GM12892 (cell line): ENCODE measurements at places on chromosomes 12 and 14.

DNA sequence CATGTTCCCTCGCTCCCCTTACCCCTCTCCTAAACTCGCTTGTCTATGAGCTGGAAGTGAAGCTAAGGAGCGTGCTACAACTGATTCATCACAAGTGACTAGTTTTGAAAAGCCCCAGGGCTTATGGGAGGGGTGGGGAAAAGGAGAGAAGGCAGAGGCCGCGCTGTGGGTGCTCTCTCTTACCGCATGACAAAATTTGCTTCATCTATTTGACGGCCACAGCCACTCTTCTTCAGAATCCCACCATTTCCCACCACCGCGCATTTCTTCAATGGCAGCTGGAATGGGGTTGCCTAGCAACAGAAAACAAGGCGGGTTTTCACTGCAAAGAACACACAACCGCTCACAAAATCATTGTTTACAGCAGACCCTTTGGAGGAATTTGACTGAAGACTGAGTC, 79.4 kb downstream of the ST8SIA1 start:
- DNase-seq: no peak

GRCh38 chr14:36300337-36300736, 20.1 kb downstream of the MBIP start:
- no peak for DNase-seq

- no peak for DNase-seq
These were observed 54.1 kb downstream of the BEGAIN start for GRCh38 chr14:100532906-100533655.

- no peak for DNase-seq
These were observed 80.8 kb downstream of the BHLHE41 start for GRCh38 chr12:26044007-26044394.

DNA sequence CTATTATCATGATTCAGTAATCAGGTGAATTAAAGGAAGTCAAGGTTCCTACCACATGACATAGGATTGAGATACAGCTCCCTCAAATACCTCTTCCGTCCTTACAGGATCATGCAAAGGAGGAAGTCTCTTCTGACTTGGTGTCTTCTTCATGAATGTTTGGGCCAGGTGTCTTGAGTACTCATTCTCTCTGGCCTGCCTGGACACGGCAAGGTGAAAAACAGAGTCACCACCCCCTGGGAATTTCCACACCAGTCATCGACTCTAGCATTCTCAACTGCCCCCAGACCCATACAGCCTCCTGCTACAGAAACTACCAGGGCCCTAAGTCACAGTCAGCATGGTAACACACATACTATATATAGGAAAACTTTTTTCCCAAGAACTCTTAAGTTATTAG, 44.9 kb upstream of the LTBP2 start:
- no peak for DNase-seq

GRCh38 chr14:61927060-61927459, 164.8 kb downstream of the SNAPC1 start:
- no peak for DNase-seq

- no peak for DNase-seq
These were observed 167.9 kb downstream of the PAX9 start for GRCh38 chr14:36829547-36829946.

GRCh38 chr12:103668520-103668919, 81.4 kb downstream of the STAB2 start:
- no peak for DNase-seq

DNA sequence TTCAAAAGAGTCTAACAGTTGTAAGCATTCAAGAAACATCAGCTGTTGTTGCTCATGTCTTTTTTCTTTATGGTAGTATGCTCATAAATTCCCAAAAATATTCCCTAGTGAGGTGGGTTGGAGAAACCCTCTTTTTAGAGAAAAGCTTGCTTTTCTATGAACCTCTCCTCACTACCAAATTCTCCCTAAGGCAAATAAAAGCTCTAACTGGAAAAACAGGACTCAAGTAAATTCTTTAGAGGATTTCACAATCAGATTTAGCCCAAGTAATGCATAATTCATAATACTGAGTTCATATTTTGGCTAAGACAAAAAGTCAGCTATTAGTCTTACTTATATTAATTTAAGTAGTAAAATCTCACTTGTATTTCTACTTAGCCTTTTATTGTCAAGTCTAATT, 59.1 kb downstream of the DIO2 start:
- DNase-seq: no peak

DNA sequence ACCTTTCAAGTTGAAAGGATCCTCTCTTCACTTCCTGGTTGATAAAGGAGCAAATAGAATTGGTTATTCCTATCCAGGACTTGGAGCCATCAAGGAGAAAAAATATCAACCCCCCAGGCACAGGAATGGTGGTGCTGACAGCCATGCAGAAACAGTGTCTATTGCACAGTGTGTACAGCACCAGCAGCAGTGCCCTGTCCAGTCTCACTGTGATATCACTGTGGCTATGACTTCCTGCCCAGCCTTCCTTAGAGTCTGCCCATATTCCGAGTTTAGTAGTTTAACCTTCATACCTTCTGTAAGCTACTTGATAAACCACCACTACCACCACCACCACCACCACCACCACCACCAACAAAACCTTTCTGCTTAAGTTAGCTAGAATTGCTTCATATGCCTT, 45.1 kb upstream of the FERMT2 start:
- DNase-seq: no peak

GRCh38 chr14:63180011-63180410, 24.2 kb upstream of the RHOJ start:
- no peak for DNase-seq

DNA sequence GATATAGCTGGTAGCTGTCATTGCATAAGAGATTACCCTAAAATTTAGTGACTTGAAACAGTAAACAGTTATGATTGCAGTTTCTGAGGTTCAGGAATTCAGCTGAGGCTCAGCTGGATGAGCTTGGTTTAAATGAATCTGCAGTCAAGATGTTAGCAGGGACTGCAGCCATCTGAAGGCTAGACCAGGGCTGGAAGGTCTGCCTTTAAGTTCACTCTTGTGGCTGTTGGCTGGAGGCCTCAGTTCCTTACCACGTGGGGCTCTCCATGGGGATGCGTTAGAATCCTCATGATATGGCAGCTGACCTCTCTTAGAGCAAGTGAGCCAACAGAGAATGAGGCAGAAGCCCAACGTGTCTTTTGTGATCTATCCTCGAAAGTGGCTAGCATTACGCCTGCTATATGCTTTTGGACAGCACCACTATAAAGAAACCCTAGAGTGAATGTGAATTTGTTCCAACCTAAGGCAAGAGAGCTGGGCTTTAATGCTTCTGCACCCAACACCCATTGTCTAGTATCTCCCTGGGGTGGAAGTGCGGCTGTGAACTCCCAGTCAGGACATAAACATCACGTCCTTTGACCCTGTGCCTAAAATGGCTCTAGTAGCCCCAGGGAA, 26.0 kb downstream of the HSPB8 start:
- no peak for DNase-seq

GRCh38 chr12:15982071-15982470, 70.9 kb downstream of the DERA start:
- no peak for DNase-seq

GRCh38 chr12:75766263-75767160, 255.1 kb upstream of the KRR1 start:
- no peak for DNase-seq

DNA sequence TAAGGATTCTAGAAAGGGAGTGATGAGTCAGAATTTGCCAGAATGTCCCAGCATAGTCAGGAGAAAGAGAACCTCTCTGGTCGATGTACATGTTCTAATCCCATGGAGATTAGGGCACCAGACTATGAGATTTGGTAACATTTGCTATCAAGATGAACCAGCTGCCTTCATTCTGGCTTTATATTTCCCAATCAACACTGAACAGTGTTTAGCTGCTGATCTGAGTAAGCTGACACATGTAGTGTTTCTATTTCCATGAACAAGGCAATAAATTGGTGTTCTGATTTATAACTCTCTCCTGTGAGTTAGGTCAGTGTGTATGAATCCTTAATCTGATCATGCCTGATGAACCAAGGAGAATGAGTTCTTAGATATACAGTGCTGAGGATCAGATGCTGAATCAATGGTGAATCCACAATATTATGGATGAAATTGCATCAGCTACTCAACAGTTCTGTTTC, 158.0 kb upstream of the AMIGO2 start:
- DNase-seq: no peak

DNA sequence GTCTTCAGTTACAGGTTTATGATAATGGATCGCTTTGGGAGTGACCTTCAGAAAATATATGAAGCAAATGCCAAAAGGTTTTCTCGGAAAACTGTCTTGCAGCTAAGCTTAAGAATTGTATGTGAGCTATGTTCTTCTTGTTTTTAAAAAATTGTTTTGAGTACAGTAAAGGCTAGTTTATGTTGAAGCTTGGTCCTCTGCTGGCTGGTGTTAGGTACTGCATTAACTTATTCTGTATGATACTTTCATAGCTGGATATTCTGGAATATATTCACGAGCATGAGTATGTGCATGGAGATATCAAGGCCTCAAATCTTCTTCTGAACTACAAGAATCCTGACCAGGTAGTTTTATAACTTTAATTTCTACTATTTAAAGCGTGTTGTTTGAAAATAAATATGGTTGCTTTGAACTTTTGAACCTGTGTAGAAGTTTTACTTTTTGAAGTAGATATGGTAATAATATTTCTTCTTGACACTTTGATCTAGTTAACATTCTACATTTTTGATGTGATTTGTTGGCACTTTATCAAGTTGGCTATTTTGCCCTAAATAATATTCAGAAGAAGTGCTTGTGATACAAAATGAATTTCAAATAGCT, 55.7 kb downstream of the VRK1 start:
- no peak for DNase-seq

GRCh38 chr12:88860851-88861250, 280.6 kb upstream of the KITLG start:
- DNase-seq: no peak

- DNase-seq: peak; percentile 79
These were observed 71.4 kb upstream of the GPR68 start for GRCh38 chr14:91315844-91316267.

DNA sequence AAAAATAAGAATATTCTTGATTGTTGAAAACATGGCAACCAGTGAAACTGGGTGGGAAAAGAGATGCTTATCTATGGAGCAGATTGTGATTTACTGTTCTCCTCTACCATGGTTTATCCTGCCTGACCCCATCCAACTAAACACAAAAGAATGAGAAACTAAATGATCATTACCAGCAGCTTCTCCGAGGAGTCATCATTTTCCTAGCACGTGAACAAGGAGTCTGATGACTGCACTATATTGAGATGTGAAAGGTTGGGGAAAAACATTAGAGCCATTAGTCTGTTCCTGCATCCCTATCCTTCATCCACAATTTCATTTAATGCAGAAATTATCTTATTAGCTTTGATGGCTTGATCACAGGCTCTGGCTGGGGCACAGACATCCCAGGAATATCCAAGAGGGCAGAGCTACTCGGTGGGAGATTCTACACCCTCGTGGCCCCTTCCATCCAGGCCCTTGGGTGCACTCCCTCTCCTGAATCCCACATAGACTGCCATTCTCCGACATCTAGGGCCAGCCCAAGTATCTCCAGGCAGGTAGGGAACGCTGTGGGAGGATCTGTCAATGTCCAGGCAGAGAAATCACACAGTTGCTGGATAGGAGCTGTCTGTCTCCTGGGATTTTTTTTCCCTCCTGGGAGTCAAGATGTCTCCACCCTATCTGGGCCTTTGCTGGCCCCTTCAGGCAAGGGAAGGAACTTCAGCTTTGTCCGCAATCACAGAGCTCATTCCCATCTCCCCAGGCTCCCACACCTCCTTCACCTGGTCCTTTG, 43.3 kb upstream of the DHRS4 start:
- peak; percentile 29 for DNase-seq

DNA sequence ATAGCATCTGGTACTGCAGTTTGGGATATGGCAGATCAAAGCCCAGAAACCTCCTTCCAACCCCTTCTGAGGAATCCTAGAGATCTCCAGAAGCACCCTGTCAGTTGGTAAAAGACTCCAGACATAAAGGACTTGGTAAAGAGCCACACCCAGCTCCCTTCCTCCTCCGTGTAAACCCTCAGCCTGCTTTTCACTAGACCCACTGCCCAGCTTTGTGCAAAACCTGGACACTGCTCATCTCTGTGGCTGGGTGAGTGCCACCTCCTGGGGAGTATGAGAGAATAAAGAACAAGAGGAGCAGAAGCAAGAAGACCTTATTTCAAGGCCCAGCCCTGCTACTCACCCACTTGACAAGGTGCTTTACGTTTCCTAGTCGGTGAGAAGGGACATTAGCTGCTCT, 33.0 kb downstream of the ANO2 start:
- no peak for DNase-seq
